Epithelial cell of esophagus (primary cell): ENCODE measurements at places on chromosomes 5 and 9.

DNA sequence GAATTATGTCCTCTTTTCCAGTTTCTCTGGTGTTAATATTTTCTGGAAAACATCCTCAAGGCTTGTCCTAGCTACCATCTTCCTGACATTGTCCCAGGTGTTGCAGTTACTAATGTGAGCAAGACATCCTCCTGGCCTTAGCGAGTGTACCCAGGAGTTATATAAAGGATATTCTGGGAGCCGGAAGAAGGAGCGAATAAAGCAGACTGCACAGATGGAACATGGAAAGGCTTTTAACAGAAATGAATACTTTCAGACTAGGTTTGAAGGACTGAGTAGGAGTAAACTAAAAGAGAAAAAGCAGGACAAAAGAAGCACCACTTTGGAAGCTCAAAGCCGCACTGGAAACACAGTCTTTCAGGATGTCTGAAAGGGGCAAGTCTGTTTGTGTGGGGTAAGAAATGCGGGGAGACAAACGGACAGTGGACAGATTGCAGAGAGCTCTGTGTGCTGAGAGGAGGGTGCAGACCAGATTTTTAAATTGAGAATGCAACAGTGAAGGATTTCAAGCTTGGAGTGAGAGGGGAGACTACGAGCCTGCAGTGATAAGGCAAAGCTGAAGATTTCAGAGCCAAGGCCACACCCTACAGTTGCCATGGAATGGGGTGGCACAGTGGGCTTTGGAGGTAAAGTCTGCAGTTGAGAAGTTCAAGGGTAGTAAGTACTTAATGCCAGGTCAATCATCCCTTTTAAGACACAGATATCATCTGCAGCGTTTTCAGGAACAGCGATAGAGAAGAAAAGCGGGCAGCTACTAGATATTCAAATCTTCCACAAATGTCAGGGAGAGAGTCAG is 94.1 kb upstream of the TAF11L2 start:
- DNase-seq, result no peak

GRCh38 chr9:93217706-93218105 is 33.8 kb downstream of the WNK2 start:
- no peak for DNase-seq

GRCh38 chr5:151357792-151358191 is 10.4 kb upstream of the SLC36A2 start:
- peak; percentile 35 for DNase-seq

- DNase-seq, result peak; percentile 63
These were observed 42.3 kb upstream of the MOCS2 start for GRCh38 chr5:53151713-53152458.

- DNase-seq, result no peak
These were observed 17.4 kb downstream of the LMNB1 start for GRCh38 chr5:126794157-126794828.

DNA sequence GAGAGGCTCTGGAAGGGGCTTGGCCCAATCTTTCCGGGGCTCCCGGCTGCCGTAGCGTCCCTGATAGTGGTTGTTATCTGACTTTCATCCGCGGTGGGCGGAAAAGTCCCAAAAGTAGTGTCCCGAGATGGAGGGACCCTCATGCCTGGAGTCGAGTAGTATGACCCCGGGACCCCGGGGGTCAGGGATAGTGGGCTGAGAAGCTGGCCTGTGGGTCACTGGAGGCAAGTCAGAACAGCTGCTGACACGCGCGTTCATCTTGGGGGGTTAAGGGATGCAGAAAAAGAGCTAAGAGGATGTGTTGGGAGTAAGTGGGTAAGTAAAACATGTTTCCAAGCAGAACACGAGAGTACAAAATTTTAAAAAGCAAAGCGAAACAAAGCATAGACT is 123.4 kb downstream of the TMEM161B start:
- no peak for DNase-seq
